Transverse colon (tissue), 4 donors: ENCODE measurements at places on chromosomes 13 and 19.
A peak's percentile ranks its signal among the peaks of the same experiment; 100 is the strongest.

- peak; percentile 90 for DNase-seq
These were observed 13.3 kb upstream of the ISYNA1 start for GRCh38 chr19:18450931-18451836.

DNA sequence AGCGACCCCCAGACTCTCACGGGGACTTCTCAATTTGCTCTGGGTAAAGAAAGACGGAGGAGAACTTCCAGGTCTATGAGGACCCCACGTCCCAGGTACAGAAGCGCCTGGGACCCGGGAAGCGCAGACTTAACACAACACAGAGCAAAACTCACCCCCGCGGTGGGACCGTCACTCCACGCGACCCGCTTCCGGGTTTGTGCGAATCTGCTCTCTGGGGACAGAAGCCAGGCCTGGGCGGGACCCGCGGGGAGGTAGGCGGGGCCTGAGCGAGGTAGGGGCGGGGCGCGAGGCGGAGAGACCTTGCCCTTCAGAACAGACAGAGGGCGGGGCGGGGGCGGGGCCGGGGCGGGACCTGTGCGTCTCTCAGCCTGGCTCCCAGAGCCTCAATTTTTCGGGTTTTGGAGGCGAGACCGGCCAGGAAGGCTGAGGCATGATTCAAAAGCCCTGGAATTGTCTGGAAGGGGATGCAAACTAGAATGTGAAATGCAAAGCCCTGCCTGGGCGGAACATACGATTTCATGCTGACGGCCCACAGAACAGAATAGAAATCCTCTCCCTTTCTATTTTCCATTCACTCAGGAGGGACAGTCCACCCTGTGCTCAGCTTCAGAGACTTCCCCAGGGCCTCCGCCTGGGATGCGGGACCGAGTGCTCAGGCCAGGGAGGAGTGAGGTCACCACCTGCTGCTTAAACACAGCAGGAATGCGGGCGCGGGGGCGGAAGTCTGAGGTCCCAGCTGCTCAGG, 19.3 kb upstream of the ZNF888 start:
- DNase-seq, result peak; percentile 98

GRCh38 chr19:39696387-39696786, 7.9 kb upstream of the LGALS14 start:
- no peak for DNase-seq

DNA sequence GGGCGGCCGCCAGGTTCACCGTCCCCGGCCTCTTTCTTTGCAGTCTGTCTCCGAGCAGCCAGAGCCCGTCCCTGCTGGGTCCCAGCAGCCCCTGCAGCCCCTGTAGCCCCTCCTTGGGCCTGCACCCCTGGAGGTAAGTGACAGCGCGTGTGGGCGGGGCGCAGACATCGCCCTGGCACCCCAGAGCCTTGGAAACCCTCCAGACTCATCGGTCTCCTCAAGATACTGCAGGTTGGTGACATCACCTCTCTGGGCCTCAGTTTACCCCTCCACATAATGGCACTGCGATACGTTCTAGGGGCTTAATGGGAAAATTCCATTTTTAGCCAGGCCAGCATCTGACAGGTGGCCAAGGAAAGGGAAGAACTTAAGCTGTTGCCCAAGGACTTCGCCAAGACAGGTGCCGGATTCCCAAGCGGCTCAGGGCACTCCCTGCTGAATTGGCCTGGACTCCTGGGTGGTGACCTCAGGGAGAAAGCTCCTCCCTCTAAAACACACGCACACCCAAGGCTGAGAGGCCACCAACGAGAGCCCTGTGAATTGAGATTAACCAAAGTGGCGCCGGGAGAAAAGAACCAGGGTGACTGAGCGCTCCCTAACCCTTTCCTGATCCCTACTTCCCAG, 13.1 kb downstream of the MAST3 start:
- DNase-seq, result peak; percentile 80

- no peak for DNase-seq
These were observed 429.1 kb upstream of the ARGLU1 start for GRCh38 chr13:106996867-106997618.

DNA sequence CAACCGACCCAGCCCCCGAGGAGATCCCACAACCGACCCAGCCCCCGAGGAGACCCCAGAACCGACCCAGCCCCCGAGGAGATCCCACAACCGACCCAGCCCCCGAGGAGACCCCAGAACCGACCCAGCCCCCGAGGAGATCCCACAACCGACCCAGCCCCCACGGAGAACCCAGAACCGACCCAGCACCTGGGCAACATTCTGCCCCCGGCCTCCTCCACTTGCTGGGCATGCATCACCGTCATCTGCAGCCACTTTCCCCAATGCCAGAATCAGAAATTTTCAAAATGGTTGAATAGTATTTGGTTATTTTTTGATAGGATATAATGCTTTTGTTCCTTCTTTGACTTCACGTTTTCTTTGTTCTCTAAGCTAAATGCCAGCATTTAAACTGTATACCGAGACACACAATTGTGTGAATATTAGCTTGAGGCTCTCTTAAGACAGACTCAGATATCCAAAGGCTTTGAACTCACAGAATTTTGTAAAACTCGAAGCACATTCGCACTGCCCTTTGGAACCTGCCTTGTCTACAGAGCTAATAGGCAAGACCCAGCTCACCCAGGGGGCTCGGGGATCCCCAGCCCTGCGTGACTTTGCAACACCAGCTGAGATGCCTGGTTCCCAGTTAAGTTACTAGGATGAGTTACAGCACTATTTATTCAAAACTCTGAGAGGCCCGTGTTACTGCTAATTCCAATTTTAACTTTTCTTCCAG, 15.5 kb upstream of the RASA3 start:
- no peak for DNase-seq

DNA sequence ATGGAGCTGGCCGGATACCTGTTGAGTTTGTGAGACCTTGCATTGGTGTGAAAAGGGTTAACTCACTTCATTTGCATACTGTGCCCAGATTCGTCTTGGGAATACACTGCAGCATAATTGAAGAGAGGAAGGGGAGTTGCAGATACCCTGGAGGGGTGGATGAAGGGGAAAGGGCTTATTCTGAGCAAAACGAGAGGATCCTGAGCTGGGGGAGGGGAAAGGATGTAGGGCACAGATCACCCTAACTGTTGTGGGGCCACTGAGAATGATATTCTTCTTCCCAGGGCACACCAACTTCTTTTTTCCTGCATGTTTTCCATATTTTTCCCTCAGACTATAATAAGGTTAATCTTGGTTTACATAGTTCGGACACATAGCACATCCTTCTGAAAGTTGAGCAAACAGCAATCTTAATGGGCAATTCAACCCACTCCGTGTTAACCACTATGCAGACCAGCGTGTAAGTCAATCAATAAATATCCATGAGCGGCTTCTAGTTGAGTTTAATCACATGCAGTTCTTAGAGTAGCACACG, 11.7 kb upstream of the PTPRS start:
- no peak for DNase-seq

- no peak for DNase-seq
These were observed 35.6 kb upstream of the TPTE2 start for GRCh38 chr13:19596960-19597361.

DNA sequence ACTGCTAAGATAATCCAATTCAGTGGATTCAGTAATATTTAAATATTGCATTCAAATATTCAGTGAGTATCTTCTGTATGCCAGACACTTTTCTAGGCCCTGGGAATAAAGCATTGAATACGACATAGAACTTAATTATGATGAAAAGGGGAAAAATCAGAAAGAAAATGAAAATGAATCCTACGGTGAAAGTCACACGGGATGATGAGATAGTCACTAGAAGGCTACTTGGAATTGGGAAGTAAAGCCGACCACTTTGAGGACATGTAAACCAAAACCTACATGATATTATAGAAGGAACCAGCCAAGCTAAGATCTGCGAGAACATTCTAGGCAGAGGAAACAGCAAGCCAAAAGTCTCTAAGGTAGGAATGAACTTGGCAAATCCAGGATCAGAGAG, 10.1 kb downstream of the DPY19L3 start:
- no peak for DNase-seq

DNA sequence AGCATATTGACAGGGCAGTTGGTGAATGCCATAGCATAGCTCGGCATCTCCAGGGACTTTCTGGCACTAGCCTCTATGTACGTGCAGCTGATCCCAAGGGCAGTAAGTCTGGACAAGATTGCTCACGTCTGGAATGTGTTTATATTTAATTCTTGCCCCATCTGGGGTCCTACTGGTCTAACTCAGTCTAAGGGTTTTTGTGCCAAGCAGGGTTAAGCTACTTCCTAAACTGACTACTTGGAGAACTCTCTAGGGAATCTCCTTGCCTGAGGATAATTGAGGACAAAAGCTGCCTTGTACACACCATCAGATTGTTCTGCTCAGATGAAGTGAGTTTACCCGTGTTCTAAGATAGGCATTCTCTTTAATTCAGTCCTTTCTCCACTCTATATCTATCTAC, 358.1 kb downstream of the MYO16 start:
- no peak for DNase-seq

- DNase-seq, result no peak
These were observed 5.2 kb downstream of the LCP1 start for GRCh38 chr13:46176756-46177155.

- no peak for DNase-seq
These were observed at the start of gene NCR1 for GRCh38 chr19:54905803-54906511. TSS of gene NCR1 (plus strand) at chr19:54906148. CDS start at chr19:54906188, 40 bp downstream.

- DNase-seq, result no peak
These were observed 2.2 kb downstream of the RINL start for GRCh38 chr19:38875656-38876395.

DNA sequence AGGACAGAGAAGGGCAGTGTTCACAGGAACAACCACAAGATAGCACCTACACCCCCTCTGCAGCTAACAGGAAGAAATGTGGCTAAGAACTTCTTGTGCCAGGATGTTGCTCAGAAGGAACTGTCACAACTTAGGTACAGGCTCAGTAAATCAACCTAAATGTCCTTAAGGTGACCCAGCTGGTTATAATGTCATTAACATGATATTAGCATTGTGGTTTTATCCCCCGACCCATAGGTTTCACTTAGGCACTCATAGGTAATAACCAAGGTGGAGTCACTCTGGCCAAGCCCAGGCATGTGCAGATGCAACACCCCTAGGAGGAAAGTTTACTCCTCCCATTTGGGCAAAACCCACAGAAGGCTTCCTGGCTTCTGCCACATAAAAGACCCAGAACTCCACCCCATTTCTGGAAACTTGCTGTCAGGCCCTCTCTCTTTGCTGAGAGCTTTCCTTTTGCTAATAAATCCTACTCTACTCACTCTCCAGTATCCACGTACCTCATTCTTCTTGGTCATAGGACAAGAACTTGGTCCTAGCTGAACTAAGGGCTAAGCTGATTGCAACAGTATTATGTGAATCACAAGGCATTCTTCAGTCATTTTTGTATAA, 951.3 kb downstream of the SLITRK5 start:
- no peak for DNase-seq

- no peak for DNase-seq
These were observed 27.5 kb downstream of the ZNF266 start for GRCh38 chr19:9407827-9408226.
